ENCODE measurements at places on chromosomes 11 and 22. TPM values are rescaled to one million over a fixed set of nuclear protein-coding genes. Genes with fewer than 3 reads are reported as not detected.

Gene SYT7
- total RNA-seq, result 17.6 TPM

Gene THY1
- total RNA-seq, result 2.4 TPM

Gene UBE4A
- total RNA-seq, result 22.6 TPM

Gene TEX54
- not detected for total RNA-seq

Gene IGF2
- total RNA-seq, result 30.5 TPM

Gene LMF2
- 21.7 TPM for total RNA-seq

Gene MISFA
- total RNA-seq, result not detected

Gene SCT
- not detected for total RNA-seq

Gene NLRP14
- 0.24 TPM for total RNA-seq

Gene ZBED5
- total RNA-seq, result 11.3 TPM

Gene LMNTD2
- total RNA-seq, result 3.2 TPM

Gene SERPING1
- total RNA-seq, result 2.9 TPM

Gene TBX10
- total RNA-seq, result not detected

Gene FOXRED1
- total RNA-seq, result 3.8 TPM

Gene CCDC89
- total RNA-seq, result not detected

Gene OR8A1
- total RNA-seq, result not detected

Gene CTSC
- total RNA-seq, result 150 TPM

Gene OR51G2
- total RNA-seq, result not detected

Gene AIFM3
- 1.9 TPM for total RNA-seq

Gene ASCL2
- 1.7 TPM for total RNA-seq

Gene FBLN1
- 37.1 TPM for total RNA-seq

Gene KIAA0930
- total RNA-seq, result 129 TPM

Gene BDNF
- 1.4 TPM for total RNA-seq

Gene VSTM5
- 2.4 TPM for total RNA-seq

Gene OR10A2
- total RNA-seq, result under 0.01 TPM

Gene ZNF215
- 3.8 TPM for total RNA-seq

Gene LGR4
- total RNA-seq, result 24.8 TPM

Gene MOV10L1
- total RNA-seq, result 0.64 TPM

Gene IL17REL
- not detected for total RNA-seq

Gene CRYBB2
- not detected for total RNA-seq

Gene DMC1
- total RNA-seq, result 2.2 TPM

Gene SLC35E4
- 10.4 TPM for total RNA-seq

Gene INSC
- 0.72 TPM for total RNA-seq

Gene UCP3
- total RNA-seq, result not detected

Gene ATXN10
- 89.3 TPM for total RNA-seq

Gene HARBI1
- 3.9 TPM for total RNA-seq

Gene HBG2
- total RNA-seq, result not detected

Gene GGT5
- not detected for total RNA-seq

Gene APOC3
- total RNA-seq, result not detected

Gene PTGDR2
- total RNA-seq, result not detected

Gene SCUBE1
- total RNA-seq, result not detected

Gene FGF4
- total RNA-seq, result not detected

Gene LRP4
- total RNA-seq, result 8.3 TPM

Gene MYRF
- 0.72 TPM for total RNA-seq
